Left lung (tissue), 14 donors: ENCODE measurements at places on chromosomes 7 and 10. TPM values are rescaled to one million over a fixed set of nuclear protein-coding genes. Genes with fewer than 3 reads are reported as not detected.
A peak's percentile ranks its signal among the peaks of the same experiment; 100 is the strongest.

- no peak for DNase-seq
Measured at GRCh38 chr7:64890761-64891362, 12.2 kb upstream of the ZNF273 start.

DNA sequence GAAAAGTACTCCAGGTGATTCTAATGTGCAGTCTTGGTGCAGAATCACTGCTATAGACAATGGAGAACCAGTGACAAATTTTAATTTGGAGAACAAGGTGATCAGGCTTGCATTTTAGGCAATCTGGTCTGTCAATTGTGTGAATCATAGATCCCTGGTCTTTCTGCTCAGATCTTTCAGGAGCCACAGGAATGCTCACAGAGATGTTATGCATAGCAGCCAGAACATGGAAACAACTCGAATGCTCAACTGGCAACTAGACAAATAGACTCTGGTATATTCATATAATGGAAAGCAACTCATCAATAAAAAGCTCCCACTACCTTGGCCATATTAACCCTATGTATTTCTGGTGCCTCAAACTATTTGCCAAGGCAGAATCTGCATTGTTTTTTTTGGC, 209.1 kb downstream of the PHF14 start:
- no peak for DNase-seq

DNA sequence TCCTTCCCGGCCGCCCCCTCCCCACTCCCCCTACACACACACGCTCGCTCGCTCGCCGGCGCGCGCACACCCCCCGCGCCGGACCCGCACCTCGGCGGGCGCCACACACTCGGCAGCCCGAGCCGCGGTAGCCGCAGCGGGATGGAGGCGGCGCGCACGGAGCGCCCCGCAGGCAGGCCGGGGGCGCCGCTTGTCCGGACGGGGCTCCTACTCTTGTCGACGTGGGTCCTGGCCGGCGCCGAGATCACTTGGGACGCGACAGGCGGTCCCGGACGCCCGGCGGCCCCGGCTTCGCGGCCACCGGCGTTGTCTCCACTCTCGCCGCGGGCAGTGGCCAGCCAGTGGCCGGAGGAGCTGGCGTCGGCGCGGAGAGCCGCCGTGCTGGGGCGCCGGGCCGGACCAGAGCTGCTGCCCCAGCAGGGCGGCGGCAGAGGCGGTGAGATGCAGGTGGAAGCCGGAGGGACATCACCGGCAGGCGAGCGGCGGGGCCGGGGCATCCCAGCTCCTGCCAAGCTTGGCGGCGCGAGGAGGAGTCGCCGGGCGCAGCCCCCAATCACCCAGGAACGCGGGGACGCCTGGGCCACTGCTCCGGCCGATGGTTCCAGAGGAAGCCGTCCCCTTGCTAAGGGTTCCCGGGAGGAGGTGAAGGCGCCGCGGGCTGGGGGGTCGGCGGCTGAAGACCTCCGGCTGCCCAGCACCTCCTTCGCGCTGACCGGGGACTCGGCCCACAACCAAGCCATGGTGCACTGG, at the start of gene SORCS3:
Gene SORCS3 (plus strand): TSS at position 104 of the 750 bp plus-strand sequence.
- no peak for DNase-seq

GRCh38 chr7:81140775-81141174, 221.9 kb upstream of the SEMA3C start:
- no peak for DNase-seq

DNA sequence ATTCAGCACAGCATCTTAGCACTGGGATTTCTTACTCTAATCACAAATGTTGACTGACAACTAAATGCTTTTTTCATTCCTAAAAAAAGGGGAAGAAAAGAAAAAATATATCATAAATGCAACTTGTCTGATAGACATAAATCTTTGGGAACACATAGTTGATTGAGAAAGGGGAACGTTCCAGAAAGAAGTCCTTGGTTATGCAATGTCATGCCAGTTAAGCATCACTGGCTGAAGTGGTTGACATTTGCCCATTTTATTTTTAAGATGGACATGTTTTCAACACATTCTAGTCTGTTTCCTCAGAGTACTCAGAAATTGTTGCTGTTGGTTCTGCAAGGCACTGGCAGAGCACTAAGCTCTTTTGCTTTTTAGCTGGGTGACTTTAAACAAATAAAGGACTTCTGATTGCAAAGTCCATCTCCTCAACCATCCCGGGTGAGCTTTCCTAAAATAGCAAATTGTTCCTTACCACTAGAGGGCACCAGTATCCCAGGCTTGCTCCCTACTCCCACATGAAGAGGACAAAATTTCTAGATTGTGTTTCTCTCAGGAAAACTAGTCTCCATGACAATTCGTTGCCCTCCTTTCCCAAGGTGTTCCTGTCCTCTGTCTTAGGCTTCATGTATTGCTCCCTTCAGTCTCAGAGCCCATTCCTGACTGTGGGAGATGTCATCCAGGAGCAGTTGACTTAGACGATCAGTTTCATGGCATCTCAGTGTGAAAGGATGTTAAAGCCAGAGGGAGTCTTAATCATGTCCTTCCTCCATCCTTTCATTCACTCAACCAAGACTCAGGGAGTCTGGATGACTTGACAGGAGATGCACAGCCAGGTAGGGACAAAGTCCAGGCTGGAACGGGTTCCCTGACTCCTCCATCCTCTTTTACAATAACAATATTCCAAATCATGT, 23.9 kb downstream of the OPALIN start:
- DNase-seq, result peak; percentile 43

DNA sequence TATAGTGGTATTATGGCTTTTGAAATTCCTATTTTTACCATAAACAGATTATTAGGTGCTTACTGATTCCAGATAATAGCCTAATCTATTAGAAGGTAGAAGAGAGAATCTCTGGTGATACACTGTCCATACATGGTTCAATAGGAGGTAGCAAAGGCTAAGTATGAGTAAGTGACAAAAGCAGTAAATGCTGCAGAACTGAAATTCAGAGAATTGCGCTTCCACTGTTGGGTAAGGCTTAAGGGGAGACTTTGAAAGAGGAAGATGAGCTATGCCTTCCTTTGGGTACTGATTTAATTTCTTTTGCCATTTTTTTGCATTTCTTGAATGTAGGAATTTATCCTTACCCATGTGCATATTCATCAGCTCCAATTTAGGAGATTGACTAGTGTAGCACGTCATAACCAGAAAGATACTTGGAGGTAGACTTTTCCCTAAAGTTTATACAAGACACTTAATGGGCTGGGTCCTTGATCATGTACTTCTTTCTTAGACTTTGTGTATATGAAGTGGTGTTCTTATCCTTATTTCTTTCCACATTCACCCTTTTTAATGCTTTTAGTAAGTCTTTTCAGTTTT, 15.3 kb downstream of the MKLN1 start:
- DNase-seq, result no peak

Gene C7orf33
- total RNA-seq, result not detected

Gene RTKN2
- total RNA-seq, result 5.7 TPM

Gene TAC1
- total RNA-seq, result not detected
